ENCODE measurements at places on chromosomes 11 and 22. TPM values are rescaled to one million over a fixed set of nuclear protein-coding genes. Genes with fewer than 3 reads are reported as not detected.

GRCh38 chr11:132549001-132549400 is 983.3 kb downstream of the OPCML start:
- H3K4me3 ChIP-seq: no peak overlapping the region
- H3K27me3 ChIP-seq: no peaks in the 10 kb centered on the region
- H3K4me1 ChIP-seq: no peaks in the 10 kb centered on the region
- no peak for DNase-seq

Gene ROBO4
- not detected for total RNA-seq

DNA sequence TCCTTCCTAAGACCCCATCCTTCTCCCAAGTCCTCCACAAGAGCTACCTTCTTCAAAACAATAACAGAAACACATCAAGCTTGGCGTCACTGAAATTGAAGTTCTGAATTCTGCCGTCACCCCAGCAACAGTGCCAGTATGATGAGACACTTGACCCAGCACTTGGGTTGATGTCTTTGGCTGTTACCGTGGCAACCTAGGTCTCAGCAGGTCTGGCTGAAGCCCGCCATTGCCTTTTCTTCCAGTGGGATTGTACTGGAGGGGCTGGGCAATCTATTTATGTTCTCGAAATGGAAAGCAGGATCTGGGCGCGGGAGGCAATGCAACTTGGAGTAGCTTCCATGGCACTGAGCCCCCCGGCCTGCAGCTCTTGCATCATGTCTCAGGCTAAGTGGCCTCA is 23.8 kb downstream of the NPTXR start:
- H3K4me3 ChIP-seq: no peak overlapping the region
- no peaks in the 10 kb centered on the region for H3K4me1 ChIP-seq
- H3K27ac ChIP-seq: no peak overlapping the region
- DNase-seq: no peak
- no peaks in the 10 kb centered on the region for H3K36me3 ChIP-seq

Gene OR10D3
- not detected for total RNA-seq

Gene RBM7
- total RNA-seq: 62.6 TPM

DNA sequence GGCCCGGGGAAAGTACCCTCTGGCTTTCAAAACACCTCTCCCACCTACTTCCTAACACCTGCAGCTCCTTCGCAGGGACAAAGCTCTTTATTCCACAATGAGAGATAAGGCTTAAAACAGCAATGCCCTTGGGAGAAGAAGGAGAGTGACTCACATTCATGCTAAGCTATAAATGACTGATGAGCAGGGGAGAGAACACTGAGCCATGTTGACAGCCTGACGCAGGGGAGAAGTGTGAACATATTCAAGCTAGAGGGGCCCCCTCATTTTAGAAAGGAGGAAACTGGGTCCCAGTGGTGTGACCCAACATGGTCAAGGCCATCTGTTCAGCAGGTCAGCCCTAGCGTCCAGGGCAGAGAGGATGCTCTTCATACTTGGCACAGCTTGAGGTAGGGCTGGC is 171.8 kb downstream of the DSCAML1 start:
- no peaks in the 10 kb centered on the region for H3K36me3 ChIP-seq
- no peak overlapping the region for H3K27ac ChIP-seq
- H3K4me3 ChIP-seq: no peak overlapping the region
- DNase-seq: no peak
- H3K27me3 ChIP-seq: peaks cover 1% of the 10 kb centered on the region
